ENCODE measurements at places on chromosomes 7 and 10.

- no peak for DNase-seq
Measured at GRCh38 chr10:102284531-102284930, 39.2 kb downstream of the GBF1 start.

GRCh38 chr10:17984056-17984455 lies 32.3 kb downstream of the SLC39A12 start:
- no peak for DNase-seq

DNA sequence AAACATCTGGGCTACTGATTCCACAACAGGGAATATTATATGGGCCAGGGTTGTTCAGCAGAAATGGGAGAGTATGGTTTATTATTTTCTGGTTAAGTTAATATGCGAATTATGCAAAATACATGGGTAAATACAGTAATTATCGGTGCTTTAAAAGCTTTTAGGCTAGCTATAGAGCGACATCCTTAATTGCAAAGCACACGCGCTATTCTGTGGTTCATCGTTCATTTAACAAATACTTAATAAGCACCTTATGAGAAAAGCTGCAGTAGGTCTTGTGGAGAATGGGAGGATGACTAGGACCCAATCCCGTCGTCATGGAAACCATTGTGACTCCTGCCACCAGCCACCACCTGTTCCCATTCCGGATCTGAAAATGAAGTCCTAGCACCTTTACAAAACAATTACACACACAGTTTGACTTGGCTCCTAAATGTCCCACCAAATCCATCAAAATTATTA lies 623 bp upstream of the CEP41 start:
- DNase-seq = peak; percentile 22

GRCh38 chr10:112706577-112706976 lies 243.5 kb upstream of the TCF7L2 start:
- no peak for DNase-seq

GRCh38 chr7:128755075-128755818 lies 16.1 kb downstream of the CALU start:
- DNase-seq = no peak

DNA sequence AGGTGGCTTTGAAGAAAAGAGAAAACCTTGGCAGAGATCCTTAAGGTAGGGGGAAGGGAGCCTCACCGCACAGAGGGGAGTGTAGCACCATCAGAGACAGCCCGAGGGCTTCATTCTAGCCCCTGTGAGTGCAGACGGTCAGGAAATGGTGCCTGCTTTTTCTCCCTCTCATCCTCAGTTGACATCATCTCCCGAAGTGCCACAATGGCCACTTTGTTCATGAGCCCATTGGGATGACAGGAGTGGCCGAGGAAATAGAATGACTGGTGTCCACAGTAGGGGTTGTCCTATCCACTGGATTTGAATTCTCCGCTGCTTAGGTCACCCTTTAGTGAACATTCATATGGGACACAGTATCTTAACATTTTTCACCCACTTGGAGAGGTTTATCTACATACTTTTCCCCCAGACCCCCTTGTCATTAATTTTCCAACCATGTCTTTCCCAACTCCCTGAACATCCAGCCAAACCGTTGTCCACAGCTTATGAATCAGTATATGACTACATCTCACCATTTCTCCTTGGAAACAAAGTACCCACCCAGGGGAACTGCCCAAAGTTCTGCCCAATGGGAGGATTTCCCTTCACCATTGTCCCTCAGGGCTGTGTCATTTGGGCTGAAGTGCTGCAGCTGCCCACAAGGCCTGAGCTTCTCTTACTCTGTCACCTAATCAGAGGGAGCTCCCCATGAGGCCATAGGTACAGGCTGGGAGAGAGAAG lies 108.8 kb downstream of the ADCY1 start:
- DNase-seq = peak; percentile 14

DNA sequence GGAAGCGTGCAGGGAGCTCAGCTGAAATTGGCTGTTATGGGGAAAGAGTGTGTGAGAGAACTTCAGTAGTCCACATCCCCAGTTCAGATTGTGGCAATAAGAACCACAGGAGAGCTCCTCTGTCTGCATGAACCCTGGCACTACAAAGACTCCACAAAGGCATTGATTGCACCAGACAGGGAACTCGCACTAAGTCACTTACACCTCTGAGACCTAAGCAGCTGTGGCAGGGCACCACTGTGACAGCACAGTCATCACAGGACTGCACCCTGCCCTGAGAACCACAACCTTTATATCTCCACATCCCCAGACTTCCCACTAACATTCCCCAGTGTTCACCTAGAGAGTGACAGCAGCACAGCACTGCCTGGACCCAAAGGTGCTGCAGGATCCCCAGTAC lies 226.8 kb downstream of the XPNPEP1 start:
- DNase-seq = no peak

GRCh38 chr10:33152146-33152545 lies 182.3 kb downstream of the NRP1 start:
- DNase-seq = no peak

DNA sequence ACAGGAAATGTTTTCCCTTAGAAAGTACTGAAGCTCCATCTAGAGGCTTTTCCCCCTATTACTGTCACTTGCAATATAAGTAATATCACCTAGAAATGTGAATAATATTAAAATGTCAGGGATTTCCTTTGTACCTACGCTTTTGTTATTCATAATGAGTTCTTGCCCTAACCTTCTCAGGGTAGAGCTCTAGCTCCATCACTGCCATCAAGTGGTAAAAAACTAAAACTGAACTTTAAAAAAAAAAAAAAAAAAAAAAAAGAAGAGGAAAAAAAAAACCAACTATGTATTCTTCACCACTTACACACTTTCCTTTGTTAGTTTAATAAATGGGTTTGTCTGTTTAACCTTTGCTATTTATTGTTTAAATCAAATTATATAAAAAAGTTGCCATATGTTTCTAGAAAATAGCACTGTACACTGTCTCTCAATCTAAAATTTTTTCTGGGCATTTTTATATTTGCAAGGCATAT lies 49.9 kb downstream of the DNAJC1 start:
- DNase-seq = no peak

GRCh38 chr7:24608504-24608903 lies 35.3 kb downstream of the PALS2 start:
- no peak for DNase-seq

DNA sequence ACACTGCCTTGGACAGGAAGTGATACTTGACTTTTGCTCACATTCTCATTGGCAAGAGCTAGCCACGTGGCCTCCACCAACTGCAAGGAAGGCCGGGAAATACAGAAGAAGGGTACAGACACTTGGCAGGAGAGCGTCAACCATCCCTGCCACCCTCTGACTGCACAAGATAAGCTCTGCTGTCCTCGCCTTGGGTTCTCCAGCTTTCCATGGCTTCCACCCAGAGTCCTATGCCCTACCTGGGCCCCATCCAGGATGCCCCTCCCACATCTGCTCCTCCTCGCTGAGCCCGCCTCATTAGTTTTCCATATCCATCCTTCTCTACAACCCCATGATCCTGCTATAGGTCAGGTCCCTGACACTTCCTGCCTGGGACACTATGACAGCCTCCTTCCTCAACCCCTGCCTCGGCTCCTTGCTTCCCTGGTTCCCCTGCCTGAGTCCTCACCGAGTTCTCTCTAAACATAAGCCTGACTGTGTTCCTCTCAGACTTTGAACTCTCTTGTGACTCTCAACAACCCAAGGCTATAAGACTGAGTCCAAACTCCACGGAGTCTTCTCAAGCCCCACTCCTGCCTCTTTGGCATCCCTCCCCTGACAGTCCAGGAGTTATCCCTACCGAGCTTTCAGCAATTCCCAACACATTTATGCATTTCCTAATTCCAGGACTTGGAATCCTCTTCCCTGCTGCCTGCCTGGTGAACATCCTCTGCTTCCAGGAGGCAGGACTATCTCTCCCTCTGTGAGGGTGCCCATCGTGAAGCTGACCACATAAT lies 23.2 kb upstream of the GDF10 start:
- DNase-seq = no peak

DNA sequence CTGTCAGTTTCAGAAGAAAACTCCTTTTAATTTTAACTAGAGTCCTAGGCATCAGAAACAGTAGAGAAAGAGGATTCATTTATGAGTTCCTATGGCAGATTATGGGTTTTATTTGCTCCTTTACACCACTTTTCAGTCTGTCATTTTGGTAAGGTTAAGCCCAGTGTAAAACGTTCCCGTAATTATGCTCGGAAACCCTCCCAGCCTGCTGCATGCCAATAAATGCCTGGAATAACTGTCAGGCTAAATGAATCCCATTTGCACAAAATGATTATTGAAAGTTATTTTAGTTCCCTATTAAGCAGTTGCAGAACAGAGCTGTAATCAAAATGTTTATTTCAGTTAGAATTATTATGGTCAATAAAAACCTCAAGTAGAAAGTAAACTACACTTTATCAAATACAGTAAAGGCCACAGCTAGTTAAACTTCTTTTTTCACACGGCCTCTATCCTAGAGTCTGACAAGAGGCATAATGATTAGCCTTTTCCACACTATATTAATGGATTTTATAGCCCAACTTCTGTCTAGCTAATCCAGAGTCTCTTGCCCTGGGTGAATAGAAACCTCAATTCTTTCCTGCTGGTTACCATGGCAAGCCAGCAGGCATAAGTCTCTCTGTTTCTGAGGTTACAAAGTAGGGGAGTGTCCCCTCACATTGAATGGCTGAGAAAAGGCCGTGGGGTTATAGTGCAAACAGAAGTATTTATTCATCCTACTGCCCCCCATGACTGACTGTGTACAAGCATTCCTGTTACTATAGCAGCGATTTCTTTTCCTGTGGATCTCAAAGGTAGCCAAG lies 80.8 kb upstream of the NPVF start:
- no peak for DNase-seq

GRCh38 chr7:76377186-76377918 lies 18.6 kb upstream of the YWHAG start:
- DNase-seq = no peak

- no peak for DNase-seq
Measured at GRCh38 chr10:125886914-125887512, 5.9 kb upstream of the DHX32 start.

- no peak for DNase-seq
Measured at GRCh38 chr10:124731551-124731950, 12.6 kb downstream of the FAM53B start.

DNA sequence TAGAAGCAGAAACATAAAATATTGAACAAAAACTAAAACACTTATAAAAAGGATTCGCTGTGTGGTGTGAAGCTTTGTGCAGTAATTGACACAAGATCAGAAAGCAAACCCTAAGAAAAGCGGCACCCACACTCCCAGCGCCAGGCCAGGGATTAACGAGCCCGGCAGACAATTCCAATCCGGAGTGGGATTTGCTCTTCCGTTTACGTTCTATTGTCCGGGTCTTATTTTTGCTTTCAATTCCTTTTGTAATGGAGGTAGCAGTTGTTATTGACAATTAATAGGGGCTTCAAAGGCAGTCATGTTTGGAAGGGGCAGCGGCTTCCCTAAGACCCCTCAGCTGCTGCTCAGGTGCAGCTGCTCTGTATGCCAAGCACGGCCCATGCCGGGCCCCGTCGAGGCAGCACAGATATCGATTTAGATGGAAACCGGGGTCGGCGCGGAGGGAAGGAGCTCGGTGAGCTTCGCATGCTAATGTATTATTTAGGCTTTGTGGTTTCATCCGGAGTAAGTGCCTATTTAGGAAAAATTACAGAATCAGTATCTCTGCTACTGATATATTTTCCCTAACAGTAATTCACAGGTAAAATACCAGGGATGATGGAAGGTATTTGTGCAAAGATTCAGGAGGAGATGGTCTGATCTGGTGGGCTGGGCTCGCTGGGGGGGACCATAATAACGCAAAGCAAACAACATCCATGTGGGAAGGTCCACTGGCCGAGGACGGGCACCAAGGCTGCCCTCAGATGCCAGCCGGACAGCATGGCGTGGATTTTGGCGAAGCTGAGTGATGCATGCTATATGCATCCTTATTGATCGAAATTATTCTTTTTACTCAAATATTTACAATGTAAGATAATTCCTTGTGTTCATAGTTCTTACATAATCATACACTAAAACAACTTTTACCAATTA lies 561.7 kb downstream of the PTPRN2 start:
- DNase-seq = no peak
